SW 1271 (cell line): ENCODE measurements at places on chromosomes 11 and 22.

DNA sequence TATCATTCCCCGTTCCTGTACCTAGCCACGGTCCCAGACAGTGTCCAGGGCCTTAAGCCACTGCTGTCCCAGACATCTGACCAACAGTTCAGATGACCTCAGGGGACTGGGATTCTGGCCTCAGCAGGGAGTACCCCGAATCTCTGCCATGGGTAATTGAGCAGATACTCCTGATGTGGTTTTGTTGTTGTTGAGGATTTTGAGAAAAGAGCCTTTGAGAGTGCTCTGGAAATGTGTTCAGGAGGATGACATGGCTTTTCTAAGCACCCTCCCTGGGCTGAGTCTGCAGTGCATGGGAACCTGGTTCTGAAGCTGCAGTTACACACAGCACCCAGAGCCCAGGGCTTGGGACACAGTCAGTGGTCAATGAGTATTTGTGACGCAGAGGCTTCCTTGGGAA is 30.4 kb downstream of the ADAMTS15 start:
- no peak for DNase-seq

DNA sequence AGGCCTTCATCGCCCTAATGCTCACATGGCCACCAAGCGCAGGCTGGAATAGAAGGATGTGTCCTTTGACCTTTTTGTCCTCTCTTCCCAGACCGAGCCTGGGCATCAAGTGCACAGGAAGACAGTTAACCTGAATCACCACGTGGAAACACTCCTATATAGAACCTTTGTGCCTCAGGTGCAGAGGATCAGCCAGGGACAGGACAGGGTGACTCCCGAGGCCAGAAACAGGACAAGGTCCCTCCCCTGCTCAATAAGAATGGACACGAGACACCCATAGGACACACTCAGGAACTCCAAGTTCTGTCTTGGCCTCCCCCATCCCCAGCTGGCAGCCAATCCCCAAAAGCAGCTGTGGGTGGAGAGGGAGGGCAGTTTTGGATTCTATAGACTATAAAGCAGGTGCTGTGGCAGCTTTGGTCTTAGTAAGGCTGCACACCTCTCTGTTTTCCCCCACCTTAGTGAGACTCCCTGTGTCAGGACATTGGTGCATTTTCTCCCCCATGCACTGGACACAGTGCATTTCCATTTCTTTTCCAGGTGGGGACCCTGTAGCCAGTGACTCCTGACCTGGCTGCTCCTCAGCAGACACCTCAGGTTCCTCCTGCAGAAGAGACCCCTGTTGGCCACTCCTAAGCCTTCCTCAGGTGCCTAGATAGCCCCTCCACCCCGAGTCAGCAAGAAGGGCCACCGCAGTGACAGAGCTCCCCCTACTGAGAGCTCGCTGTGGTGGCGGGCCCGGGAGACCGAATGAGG is 43.6 kb upstream of the POU2AF1 start:
- DNase-seq: peak; percentile 42

- no peak for DNase-seq
Measured at GRCh38 chr22:39288135-39288898, 31.1 kb downstream of the RPL3 start.

DNA sequence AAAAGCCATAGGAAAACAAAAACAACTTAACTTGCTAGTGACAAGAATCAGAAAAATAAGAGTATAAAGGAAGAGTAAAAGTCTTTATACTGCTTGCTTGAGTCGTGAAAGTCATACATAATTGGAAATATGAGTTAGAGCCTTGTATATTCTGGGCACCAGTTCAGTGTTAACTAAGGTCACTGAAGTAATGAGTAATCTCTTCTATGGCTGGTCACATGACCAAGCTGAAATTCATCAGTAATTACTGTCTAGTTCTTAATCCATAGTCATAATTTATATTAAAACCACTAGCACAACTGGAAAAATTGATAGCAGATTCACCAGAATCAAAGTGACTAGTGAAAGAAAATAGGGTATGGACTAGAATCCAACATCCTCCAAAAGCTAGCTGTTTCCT is 84.4 kb upstream of the SLC5A12 start:
- no peak for DNase-seq

DNA sequence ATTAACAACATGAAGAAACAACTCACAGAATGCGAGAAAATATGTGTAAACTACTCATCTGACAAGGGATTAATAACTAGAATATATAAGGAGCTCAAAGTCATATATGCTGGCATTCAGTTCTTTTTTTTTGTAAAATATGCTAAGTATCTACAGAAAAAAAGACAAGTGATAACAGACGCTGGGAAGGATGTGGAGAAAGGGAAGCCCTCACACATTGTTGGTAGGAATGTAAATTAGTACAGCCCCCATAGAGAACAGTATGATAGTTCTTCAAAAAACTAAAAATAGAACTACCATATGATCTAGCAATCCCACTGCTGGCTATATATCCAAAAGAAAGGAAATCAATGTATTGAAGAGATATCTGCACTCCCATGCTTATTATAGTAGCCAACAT is 13.8 kb downstream of the GAB2 start:
- no peak for DNase-seq

DNA sequence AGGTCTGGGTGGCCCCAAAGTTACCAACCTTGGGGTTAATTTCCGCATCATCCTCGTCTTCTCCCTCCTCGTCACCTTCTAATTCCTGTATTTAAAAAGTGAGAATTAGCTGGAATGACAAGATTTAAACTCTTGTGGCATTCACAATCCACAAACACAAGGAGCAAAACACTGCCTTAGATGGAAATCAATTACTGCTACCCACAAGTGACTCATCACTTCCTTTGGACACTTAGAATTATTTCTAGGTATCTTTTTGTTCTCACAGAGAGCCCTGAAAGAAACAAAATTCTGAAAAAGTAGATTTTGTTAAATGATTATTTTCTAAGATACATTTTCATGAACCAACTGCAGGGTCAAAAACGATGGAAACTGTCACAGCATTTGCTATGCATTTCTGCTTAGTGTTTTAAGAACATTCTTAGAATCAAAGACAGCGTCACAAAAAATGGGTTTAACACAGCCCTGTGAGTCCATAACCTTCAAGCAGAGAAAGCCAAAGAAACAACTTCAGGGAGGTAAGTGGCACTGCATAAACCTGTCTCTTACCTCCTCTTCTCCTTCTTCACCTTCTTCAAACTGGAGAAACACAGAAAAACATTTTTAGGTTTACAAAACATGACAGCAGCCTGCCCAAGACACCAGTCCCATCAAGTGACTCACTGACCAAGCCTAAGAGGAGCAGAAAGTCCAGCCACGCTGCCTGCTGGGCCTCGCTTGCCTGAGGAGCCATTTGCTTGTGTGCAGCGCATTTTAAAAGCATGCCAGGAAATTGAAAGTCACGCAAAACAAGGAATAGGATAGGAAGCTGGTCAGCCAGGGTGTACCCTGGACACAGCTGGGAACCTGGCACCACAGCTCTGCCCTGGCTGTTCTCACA is 22.3 kb upstream of the PHLDA2 start:
- DNase-seq: peak; percentile 29

GRCh38 chr11:32427616-32427934 is 7.8 kb downstream of the WT1 start:
- DNase-seq: no peak
